ENCODE measurements at places on chromosomes 3 and 15.

- DNase-seq: no peak
Observed at GRCh38 chr3:23152989-23153388, 50.1 kb upstream of the UBE2E2 start.

DNA sequence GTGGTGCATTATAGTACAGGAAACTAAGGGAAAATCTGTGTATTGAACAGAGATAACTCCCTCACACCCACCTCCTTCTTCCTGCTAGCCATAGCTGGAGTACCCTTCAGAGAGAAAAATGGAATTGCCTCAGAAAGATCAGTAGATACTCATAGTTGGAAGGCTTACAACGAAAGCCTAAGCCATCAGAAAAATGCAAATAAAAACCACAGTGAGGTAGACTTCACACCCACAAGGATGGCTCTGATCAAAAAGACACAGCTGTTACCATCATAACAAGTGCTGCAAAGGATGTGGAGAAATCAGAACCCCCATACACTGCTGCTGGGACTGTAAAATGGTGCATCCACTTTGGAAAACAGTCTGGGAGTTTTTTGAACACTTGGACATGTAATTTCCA lies 7.4 kb upstream of the DLG1 start:
- DNase-seq: no peak

GRCh38 chr15:71250936-71251583 lies 135.8 kb downstream of the THSD4 start:
- no peak for DNase-seq

GRCh38 chr3:75260-75659 lies 121.3 kb upstream of the CHL1 start:
- DNase-seq: no peak

DNA sequence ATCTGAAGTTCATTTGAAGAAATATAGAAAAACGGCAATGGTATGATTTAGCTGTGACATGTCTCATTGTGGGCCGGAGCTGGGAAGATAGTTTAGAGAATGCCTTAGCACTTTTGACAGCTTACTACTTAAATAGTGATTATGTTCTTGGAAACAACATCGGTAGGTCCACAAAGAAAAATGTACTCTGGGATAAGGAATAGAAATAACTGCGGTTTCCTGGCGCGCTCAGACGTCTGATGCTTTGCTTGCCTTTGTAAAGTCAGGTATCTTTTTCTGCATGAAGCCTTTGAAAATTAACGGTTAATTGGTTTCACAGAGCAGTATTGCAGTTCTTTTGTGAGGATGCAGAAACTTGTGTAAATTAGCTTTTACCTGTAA lies 1.4 kb downstream of the USP3 start:
- DNase-seq: no peak

GRCh38 chr3:122060040-122060698 lies 5.0 kb downstream of the CD86 start:
- no peak for DNase-seq

GRCh38 chr3:117184574-117184973 lies 475.0 kb downstream of the TUSC7 start:
- DNase-seq: no peak

DNA sequence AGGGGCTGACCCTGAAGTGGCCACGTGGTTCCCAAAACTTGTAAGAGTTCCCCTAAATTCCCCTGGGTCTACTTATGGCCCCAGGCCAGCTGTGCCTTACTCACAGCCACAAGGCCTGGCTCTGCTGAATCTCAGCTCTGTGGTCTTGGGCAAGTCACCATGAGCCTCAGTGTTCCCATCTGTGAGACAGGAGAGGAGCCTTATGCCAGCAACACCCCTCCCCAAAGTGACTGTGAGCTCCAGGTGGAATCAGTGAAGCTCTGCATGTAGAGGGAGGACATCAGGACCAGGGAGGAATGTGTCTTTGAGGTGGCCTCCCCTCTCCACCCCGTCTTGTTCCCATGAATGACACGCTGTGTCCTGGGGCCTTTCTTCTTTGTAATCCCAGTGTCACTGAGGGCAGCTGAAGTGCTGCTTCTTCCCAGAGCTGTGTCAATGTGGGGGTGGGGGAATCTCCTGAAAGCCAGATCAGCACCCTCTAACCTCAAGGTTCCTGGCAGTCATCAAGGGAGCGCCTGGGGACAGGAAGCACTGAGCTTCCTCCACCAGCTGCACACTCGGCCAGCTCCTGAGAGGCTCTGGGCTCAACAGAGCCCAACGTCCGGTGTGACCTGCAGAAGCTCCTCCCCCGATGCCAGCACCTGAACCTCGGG lies 258.9 kb downstream of the UACA start:
- DNase-seq: no peak

GRCh38 chr3:45302470-45302869 lies 76.4 kb upstream of the TMEM158 start:
- no peak for DNase-seq

- no peak for DNase-seq
Observed at GRCh38 chr3:85003479-85003878, 44.7 kb downstream of the CADM2 start.

- no peak for DNase-seq
Observed at GRCh38 chr3:171311784-171312183, 148.4 kb downstream of the TNIK start.

- no peak for DNase-seq
Observed at GRCh38 chr3:147313513-147313912, 92.8 kb downstream of the ZIC4 start.

DNA sequence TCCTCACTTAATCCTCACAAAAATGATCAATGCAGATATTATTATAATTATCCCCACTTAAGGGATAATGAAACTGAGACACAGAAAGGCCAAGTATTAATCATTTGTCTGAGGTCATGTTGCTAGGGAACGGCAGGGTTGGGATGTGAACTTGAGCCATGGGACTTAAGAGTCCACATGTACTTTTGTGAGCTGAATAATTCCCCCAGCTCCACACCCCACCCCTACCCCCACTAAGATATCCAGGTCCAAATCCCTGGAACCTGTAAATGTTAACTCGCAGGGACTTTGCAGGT lies 290.5 kb upstream of the GADL1 start:
- DNase-seq: no peak

- DNase-seq: no peak
Observed at GRCh38 chr3:187954873-187955586, 198.9 kb upstream of the LPP start.

DNA sequence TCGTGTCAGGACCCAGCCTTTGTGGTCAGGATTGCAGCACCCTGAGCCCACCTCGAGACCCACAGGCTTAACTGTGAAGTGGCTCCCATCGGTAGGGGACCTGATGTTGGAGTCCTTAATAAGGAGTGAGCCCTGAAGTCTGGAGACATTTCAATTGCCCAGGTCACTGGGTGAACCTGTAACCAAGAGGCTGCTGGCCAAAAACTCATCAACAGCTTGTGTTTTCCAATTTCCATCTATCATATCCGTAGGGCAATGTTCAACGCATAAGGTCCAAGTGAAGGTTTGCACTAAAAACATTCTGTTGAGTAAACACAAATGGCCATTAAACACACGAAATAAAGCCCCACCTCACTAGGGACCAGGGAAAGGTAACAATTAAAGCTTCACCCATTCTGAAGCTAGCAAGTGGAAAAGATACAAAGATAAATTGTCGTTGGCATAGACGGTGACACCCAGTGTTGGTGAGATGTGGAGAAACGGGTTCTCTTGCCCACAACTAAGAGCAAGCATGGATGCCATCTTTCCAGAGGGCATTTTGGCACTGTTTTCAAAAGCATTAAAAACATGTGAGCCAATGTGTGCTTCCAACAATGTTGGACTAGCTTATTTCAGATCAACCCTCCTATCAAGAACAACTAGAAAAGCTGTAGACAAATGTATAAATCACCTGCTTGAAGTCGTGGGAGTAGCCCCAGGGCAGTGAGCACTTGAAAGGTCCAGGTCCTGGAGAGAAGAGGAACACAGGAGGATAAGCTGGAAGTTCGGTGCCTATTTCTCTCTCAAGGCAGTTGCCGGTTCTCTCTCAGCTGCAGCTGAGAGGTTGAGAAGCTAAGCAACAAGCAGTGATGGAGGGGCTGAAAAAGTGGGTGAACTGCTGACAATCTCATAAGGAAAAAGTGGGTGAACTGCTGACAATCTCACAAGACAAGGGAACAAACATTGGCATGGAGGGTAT lies 56.3 kb upstream of the PCSK6 start:
- no peak for DNase-seq

DNA sequence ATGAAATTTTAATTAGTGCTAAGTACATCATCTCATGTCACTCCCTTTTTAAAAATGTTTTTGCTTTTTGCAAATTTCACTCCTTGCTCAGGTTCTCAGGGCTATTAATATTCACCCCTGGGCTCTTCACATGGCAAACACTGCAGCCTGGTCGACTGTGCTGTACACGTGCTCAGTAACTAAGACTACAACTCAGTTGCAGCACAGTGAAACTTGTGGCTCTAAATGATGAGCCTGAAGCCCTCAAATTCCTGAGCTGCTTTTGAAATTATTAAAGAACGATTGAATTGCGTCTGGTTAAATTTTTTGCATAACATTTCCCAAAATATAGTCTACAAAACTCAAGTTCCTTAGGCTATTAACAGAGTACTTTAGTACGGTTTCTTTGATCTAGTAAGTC lies 159.3 kb upstream of the C2CD4B start:
- DNase-seq: no peak

GRCh38 chr15:25378501-25378901 lies 60.3 kb downstream of the UBE3A start:
- DNase-seq: no peak

DNA sequence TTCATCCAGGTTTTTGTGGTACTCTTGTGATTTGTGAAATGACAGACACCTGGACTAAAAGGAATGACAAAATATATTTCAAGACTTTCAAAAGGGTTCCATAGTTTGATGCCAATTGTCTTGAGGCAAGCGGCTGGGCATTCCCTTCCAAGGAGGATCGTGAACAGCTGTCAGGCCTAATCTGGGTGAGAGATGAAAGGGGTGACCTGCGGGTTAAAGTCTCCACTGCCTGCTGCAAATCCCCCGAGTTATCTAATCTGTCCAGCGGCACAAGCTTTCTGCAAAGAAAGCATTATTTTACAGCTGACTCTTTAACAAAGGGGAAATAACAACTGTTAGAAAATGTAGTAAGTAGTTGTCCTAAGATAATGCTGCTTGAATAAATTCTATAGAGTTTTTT lies 128.7 kb upstream of the MB21D2 start:
- no peak for DNase-seq

GRCh38 chr15:49082960-49083359 lies 36.7 kb upstream of the SECISBP2L start:
- DNase-seq: no peak

DNA sequence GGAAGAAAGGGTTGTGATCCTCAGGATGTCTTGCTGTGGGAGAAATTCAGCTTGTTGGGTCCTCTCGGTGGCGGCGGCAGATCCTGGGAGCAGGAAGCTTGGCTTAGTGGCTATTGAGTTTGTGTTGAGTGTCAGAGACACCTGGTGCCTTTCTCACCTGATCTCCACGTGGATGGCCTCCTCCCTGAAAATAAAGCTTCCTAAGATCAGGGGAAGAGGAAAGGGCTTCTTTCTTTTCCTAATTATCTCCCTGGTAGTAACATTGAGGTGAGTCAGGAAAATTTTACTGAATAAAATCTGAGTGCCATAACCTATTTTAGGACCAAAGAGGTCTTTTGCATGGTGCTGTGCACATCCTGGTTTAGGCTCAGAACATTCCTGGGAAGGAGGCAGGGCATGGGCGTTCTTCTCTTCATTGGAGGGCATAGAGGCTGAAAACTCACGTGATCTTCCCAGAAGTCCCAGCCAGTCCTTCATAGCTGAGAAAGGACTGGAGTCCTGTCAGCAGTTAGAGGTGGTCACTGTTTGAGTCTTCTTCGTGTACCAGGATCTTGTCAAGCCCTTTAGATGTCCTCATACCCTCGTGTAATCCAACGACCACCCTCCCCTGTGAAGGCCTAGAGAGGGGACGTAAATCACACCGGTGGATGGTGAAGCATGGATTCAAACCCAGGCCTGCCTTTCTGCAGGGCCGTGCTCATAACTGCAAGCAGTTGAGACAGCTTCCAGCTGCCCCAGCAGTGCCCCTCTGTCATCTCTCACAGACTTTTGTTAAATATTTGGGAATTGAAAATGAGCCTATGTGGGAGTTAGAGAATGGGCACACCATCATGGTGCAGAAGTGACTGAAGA lies 1.1 kb downstream of the CMTM8 start:
- no peak for DNase-seq

DNA sequence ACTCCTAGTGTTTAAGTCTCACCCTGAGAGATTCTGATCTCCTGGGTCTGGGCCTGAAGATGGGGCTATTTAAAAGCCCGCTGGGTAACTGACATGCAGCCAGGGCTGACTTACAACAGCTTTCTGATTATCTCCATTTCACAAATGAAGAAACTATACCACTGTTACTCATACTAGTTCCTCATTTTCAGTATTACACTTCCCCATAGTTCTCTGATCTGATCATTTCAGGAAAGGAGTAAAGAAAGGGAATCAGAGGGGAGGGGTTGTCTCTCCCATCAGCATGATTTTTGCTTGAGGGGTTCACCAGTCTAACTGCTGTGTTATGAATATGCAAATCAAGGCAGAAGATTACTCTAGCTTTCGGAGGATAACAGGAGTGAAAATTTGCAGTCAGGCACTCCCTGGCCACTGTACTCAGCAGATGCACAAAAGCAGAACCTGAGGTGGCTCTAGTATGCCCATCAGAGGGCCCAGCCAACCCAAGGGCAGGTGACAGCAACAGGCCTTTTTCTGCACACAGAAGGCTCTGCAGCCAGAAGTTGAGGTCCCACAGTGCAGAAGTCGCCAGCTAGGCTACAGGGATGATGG lies 59.4 kb downstream of the DAPK2 start:
- no peak for DNase-seq

GRCh38 chr15:38242055-38242454 lies 10.6 kb upstream of the SPRED1 start:
- DNase-seq: no peak

- DNase-seq: no peak
Observed at GRCh38 chr3:23264413-23264812, 61.3 kb downstream of the UBE2E2 start.

- no peak for DNase-seq
Observed at GRCh38 chr15:88204584-88204983, 52.0 kb downstream of the NTRK3 start.

- no peak for DNase-seq
Observed at GRCh38 chr3:181727341-181728032, 15.8 kb downstream of the SOX2 start.

GRCh38 chr15:28094732-28095521 lies 4.2 kb downstream of the OCA2 start:
- DNase-seq: no peak

DNA sequence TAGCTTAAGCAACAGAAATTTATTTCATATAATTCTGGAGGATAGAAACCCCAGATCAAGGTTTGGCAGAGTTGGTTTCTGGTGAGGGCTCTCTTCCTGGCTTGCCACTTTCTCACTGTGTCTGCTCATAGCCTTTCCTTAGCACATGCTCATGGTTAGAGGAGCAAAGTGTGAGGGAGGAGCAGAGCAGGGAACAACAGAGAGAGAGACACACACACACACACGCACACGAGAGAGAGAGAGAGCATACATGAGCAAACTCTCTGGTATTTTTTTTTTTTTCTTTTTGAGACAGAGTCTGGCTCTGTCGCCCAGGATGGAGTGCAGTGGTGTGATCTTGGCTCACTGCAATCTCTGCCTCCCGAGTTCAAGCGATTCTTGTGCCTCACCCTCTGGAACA lies 36.8 kb upstream of the ZDHHC23 start:
- no peak for DNase-seq
